ENCODE measurements at places on chromosomes 2 and 18.

GRCh38 chr2:95323347-95324155, 26.4 kb downstream of the KCNIP3 start:
- DNase-seq = no peak

GRCh38 chr2:196887431-196887830, 39.1 kb downstream of the PGAP1 start:
- DNase-seq = no peak

- DNase-seq = no peak
Observed at GRCh38 chr2:186827862-186828492, 21.0 kb downstream of the ZSWIM2 start.

DNA sequence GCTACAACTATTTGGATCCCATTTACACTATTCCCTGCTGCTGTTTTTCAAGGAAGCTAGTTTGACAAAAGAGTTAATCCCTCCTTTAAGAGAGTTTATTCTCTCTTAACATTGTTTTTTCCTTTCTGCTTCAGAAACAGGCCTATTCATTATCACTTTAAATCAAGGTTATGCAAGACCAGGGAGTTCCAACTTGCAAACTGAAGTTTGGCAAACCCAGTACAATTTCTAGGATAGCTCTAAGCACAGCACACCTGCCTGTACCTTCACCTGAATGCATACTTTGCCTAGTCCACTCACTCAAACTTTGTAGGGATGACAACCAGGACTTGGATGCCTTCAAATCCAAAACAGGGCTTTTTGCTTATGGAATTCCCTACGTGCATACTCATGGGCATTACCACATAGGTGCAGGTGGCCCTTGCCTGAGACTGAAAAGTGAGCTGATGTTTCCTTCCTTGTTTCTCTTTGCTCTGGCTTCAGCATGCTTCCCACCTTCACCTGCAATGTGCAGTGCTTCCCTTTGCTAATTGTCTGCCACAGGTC, 193.8 kb upstream of the MMADHC start:
- DNase-seq = no peak

- no peak for DNase-seq
Observed at GRCh38 chr2:162282765-162283425, 35.6 kb downstream of the IFIH1 start.

GRCh38 chr2:28621172-28622100, 125.6 kb downstream of the PLB1 start:
- DNase-seq = no peak

- no peak for DNase-seq
Observed at GRCh38 chr2:158500333-158500732, 43.6 kb downstream of the PKP4 start.

Measured in NCI-H1694 (cell line).